ENCODE measurements at places on chromosomes 6 and 20.

DNA sequence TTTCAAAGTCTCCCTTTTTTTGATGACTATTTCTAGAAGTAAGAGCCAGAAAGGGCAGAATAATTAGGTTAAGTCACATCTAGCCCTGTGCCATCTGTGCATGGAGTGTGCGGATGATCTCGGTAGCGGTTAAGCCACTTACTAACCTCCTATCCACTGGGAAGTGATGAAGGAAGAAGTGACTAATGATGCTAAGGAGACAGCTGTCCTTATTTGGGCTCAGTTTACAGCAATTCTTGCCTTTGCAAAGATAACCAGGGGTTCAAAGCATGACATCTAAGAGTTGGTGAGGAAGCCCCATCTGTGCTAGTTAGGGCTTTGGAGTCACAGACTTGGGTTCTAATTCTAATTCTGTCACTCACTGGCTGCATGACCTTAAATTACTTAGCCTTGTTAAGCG, 62.4 kb upstream of the RREB1 start:
- no peak for DNase-seq

DNA sequence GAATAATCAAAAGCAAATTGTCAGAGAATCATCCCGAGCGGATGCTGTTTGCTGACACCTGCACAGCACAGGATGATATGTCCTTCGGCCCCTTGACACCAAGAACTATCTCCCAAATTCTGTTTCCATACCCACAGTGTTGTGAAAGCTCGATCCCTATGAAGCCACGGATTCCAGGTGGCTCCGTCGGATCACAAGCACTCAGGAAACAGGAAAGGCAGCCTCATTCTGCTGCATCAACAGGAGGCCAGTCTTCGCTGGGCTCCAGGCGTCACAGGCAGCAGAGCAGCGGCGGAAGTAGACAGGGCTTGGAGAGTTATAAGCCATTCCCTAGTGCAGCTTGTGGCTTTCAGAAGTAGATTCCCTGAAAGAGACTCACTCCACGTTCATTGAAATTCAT, 342.3 kb downstream of the C6orf118 start:
- no peak for DNase-seq

DNA sequence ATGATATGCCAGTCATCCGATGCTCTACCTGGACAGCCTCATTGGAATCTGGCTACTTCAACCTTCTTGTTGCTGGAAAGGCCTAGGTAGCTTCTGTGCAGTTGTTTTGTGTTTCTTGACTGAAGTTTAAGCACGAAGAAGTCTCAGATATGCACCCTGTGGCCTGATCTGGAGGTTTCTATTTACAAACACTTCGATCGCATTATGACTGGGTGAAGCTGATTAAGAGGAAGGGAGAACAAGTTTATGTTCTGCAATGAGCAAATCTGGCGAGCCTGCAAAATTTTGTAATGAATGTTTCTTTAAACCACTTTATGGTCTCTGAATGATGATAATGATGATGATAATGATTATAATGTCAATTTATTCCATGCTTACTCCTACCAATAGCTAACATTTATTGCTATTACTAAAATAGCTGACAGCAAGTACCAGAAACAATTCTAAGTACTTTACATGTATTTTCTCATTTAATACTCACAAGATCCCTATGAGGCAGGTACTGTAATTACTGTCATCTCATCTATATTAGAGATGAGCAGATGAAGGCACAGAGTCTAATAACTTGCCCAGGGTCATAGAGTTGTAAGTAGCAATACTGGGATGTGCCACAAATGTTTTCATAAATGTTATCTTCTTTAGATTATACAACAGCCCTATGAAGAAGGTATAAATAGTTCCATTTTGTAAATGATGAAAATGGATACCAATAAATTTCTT, 126.1 kb upstream of the UST start:
- DNase-seq: peak; percentile 12

DNA sequence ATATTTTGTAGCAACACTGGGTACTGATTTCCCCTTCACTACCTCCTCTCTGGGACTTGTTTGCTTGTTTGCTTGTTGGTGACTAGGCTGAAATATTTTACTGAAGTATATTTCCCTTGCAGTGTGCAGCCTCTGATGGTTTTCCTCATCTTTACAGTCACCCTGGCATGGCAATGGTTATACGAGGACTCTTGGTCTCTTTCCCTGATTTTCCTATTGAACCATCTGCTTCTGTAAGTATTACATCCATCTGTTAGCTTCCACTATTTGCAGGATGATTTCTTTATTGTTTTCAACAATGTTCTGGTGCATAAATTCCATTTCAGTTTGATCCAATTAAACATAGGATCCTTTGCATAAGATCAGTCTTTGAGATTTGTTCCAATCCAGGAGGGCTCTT, 465.1 kb downstream of the MEI4 start:
- no peak for DNase-seq

DNA sequence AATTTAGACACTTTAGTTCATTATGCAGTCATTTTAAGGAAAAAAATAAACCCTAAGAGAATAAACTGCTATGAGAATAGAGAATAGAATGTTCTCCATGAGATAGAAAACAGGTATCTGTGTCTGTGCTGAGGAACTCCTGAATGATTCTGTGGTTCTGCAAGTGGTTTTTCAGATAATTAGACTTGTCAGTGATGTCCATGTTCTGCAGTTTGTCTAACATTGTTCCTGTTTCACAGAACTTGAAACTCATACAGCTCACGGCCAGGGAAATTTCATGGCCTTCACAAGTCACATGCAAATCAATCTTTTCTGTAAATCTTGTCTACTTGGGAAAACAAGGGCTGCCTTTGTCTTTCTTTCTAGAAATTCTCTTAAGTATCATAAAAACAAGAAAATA, 73.4 kb upstream of the HMGCLL1 start:
- DNase-seq: no peak

DNA sequence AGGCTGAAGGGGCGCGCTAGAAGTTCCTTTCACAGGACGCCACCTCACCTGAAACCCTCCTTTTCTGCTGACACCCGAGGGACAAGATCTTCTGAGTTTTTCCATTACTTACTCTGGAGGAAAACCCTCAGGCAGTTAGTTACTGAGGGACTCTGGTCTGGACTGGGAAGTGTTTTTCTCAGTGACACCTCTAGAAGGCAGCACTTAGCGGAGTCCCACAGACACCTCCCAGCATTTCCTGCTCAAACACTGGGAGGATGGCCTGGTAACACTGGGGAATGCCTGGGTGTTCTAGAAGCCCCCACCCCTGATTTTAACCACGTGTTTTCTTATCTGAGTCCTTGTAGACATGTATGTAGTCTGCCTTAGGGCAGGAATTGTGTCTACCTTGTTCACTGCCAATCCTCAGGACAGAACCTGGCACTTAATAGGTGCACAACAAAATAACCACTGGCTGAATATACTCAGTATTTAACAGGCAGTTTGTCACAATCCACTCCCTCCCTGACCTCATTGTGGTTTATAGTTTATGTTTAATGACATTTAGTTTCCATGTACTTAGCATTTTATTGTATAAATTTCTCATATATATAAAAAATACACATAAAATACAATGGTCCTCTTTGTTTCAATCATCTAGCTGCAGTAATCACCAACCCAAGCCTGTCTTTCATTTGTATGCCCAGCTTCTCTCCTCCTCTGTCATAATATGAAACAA, 4.8 kb downstream of the GSTA3 start:
- DNase-seq: no peak

All from inflammatory macrophage (primary cell).